ENCODE measurements at places on chromosomes 4 and X.

DNA sequence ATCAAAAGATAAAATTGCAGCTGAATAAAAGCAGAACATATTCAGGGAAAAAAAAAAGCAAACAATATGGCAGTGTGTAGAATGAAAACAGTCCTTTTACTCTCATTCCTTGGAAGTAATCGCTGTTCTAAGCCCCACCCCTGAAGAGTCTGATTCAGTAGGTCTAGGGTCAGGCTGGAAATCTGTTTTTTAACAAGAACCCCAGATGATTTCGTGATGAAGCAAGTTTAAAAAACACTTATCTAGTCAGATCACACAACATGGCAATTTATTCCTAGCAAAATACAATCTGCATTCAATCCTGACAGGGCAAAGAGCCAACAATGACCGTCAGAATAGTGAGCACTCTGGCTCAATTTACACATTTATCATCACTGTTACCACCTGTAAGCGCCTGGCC, 16.1 kb downstream of the FAM120C start:
- no peak for DNase-seq

DNA sequence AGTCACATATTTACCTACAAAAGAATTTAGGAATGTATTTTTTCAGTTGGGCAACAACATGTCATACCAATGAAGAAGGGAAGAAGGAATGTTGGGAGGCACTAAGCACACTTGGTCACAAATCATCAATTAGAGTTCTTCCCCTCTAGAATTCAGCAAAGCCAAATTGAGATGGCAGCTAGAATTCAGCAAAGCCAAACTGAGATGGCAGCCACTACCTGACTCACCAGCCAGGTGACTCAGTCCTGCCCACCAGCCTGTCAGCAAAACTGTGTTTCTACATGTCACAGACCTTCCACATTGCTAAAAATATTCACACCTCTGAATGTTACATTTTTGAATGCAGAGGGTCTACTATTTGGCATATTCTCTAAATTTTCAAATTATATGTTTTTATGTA, 63.2 kb upstream of the NOCT start:
- DNase-seq = no peak

- no peak for DNase-seq
Observed at GRCh38 chr4:30535255-30535654, 184.9 kb upstream of the PCDH7 start.

GRCh38 chr4:145639186-145639698, 20.1 kb downstream of the MMAA start:
- DNase-seq = peak; percentile 14

DNA sequence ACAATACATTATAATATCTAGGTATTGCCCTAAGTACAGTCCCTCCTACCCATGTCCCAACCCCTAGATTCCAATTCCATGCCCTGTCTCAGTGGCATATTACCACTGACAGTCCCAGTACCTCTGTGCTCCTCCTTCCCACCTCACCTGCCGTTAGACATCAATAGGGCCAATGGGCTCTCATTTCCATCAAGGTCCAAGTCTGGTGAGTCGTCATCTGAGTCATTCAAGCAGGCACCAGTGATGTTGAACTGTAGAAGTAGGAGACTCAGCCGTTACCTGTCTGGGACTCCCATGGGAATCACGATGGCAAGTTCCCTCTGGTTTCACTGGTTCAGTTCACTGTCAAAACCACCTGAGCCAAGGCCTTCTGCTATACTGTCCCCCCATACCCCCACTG, 51.7 kb downstream of the PHF8 start:
- no peak for DNase-seq

DNA sequence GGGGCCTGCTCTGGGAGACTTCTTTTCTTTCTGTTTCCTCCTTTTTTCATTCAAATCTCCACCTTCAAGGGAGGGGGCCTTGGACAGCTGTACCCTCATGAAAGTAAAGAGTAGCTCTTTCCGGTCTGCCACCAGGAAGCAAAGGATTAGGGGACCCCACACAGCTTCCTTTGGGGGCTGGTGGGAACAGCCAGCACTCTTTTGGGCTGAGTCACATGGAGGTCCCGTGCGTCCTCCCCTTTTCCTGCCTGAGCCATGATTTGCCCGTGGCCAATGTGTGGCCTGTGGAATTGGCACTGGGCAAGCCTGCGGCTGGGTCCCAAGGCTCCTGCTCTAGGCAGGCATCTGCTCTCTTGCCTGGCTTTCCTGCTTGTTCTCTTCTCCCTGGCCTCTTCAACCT, 65.5 kb downstream of the FHDC1 start:
- no peak for DNase-seq

GRCh38 chr4:167989815-167990214, 102.5 kb upstream of the ANXA10 start:
- DNase-seq = no peak
